Activated gamma-delta T cell (primary cell): ENCODE measurements at places on chromosomes 3 and 15.
A peak's percentile ranks its signal among the peaks of the same experiment; 100 is the strongest.

- DNase-seq = no peak
Observed at GRCh38 chr3:123076496-123077418, 9.9 kb downstream of the PDIA5 start.

DNA sequence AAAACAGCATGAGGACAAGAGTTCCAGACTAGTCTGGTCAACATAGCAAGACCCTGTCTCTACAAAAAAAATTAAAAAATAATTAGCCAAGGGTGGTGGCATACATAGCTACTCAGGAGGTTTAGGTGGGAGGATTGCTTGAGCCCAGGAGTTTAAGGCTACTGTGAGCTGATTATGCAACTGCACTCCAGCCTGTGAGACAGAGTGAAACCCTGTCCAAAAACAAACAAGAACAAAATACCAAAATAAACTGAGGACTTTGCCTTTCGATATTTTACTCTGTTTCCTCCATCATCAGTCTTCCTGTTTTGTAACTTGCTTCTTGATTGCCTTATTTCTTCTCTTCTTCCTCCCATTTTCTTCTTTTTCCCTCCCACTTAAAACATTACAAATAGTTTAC, 504.4 kb downstream of the ROBO1 start:
- DNase-seq = no peak

GRCh38 chr15:100765467-100766241, 114.0 kb upstream of the ALDH1A3 start:
- DNase-seq = no peak

DNA sequence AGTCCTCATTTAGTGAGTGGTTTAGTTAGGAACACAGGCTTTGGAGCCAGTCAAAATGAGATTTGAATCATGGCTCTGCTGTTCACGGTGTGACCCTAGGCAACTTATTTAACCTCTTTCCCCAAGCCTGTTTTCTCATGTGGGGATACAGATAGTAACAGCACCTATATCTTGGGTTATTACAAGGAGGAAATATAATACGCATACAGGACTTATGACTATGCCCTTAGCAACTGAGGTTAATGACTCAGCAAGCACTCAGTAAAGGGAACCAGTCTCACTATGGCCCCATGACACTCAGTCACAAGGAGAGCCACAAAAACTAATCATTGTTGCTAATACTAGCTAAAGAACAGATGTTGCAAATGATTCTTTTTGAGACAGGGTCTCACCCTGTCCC, 45.9 kb downstream of the SUMF1 start:
- no peak for DNase-seq

- no peak for DNase-seq
Observed at GRCh38 chr3:120708408-120708807, 26.4 kb upstream of the HGD start.

GRCh38 chr15:60074181-60074885, 70.2 kb downstream of the FOXB1 start:
- no peak for DNase-seq

GRCh38 chr15:45442507-45443135, 64.3 kb upstream of the GATM start:
- no peak for DNase-seq

GRCh38 chr3:169668957-169669741, 5.6 kb upstream of the MECOM start:
- peak; percentile 10 for DNase-seq

- no peak for DNase-seq
Observed at GRCh38 chr3:14680716-14681115, 5.8 kb downstream of the C3orf20 start.

GRCh38 chr3:153901991-153902390, 219.2 kb upstream of the ARHGEF26 start:
- DNase-seq = no peak

- DNase-seq = no peak
Observed at GRCh38 chr3:62318365-62318751, 55.0 kb downstream of the FEZF2 start.

- no peak for DNase-seq
Observed at GRCh38 chr3:109356442-109357155, 19.3 kb upstream of the DPPA4 start.

GRCh38 chr3:18575573-18575972, 150.4 kb upstream of the SATB1 start:
- DNase-seq = no peak

DNA sequence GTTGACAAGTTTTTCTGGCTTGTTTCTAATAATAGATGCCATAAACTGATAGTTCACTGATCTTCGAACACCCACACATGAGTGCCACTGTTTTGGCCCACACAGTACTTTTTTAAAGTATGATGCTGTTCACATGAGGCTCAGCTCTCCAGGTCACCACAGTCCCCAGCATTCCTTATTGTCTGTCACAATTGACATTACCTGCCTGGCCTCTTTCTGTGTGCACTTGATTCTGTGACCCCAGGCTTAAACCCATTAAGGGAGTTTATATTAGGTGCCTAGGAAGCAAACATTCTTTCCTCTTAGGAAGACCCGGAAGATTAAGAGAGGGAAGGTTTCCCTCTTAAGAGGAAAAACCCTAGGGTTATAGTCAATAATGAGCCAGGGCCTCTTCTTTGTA, 24.2 kb upstream of the LRRFIP2 start:
- no peak for DNase-seq

GRCh38 chr15:86756688-86757087, 677.0 kb downstream of the AGBL1 start:
- no peak for DNase-seq

DNA sequence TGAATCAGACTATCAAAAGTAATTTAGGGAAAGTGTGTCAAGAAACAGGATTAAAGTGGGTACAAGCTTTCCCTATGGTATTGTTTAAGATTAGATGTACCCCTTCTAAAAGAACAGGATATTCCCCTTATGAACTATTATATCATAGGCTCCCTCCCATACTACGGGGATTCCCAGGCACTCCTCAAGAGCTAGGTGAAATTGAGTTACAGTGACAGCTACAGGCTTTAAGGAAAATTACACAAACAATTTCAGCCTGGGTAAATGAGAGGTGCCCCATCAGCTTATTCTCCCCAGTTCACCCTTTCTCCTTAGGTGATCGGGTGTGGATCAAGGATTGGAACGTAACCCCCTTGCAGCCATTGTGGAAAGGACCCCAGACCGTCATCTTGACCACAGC, 240.8 kb upstream of the CNTN6 start:
- no peak for DNase-seq

DNA sequence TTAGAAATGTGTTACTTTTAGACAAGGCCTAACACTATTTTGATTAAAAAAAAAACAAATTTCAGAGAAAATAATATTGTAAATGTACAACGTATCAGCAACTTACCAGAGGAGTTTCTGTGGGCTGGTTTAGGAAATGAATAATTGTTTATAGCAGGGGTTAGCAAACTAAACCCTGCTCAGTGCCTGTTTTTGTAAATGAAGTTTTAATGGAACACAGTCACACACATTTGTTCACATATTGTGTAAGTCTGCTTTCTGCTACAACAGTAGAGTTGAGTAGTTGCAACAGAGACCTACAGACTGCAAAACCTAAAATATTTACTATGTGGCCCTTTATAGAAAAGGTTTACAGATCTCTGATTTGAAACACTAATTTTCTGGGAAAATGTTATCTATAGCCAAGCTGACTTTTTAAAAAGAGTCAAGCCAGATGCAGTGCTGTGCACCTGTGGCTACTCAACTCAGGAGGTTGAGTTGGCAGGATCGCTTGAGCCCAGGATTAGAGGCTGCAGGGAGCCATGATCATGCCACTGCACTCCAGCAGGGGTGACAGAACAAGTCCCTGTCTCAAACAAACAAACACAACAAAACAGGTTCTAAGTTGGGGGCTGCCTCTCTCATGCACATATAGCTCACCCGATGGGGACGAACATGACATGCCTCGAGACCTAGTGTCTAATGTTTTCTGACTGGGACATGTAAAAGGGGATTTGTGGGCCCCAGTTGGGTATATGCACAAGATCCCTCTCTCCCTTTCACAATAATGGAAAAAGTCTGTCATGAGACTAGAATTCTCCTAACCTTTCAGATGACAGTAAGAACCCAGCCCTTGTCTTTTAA, 182.5 kb downstream of the TNIK start:
- DNase-seq = no peak

- no peak for DNase-seq
Observed at GRCh38 chr3:16309558-16309957, 44.5 kb downstream of the OXNAD1 start.

DNA sequence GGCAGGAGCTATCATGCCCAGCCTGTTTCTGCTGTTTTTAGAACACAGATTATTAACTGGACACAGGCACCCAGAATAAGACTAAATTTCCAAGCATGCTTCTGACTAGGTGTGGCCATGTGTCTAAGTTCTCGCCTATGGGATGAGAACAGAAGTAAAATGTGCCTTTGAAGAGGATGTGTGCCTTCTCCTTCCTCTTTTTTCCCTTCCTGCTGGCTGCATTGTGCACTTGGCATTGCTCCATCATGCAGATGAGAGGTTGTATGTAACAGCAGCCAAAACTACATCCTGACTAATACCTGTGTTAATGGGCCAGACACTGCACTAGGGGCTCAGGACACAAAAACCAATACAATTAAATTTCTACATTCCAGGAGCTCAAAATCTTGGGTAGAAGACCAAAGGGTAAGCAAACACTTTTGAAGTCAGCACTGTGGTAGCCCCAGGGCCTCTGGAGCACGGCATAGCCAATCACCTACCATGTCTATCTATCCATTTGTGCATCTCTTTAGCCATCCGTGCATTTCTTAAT, 40.9 kb upstream of the RNU6-1 start:
- no peak for DNase-seq

- DNase-seq = no peak
Observed at GRCh38 chr3:2869905-2870304, 240.3 kb downstream of the IL5RA start.

GRCh38 chr3:72960812-72961518, 35.6 kb upstream of the PPP4R2 start:
- DNase-seq = no peak

GRCh38 chr3:54964081-54964480, 36.2 kb upstream of the LRTM1 start:
- DNase-seq = no peak

DNA sequence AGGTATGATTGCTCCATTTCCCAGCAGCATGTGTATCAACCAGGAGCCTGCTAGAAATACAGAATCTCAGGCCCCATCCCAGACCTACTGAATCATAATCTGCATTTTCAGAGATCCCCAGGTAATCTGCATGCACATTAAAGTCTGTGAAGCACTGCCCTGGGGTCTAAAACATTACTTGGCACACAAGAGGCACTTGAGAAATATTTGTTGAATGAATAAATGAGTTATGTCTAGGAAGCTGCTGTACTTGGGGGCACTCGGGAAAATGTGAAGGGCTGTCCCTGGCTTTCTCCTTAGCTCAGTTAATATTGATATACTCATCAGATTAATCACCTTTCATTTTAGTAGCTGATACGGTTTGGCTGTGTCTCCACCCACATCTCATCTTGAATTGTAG, 184.4 kb downstream of the RORA start:
- no peak for DNase-seq

DNA sequence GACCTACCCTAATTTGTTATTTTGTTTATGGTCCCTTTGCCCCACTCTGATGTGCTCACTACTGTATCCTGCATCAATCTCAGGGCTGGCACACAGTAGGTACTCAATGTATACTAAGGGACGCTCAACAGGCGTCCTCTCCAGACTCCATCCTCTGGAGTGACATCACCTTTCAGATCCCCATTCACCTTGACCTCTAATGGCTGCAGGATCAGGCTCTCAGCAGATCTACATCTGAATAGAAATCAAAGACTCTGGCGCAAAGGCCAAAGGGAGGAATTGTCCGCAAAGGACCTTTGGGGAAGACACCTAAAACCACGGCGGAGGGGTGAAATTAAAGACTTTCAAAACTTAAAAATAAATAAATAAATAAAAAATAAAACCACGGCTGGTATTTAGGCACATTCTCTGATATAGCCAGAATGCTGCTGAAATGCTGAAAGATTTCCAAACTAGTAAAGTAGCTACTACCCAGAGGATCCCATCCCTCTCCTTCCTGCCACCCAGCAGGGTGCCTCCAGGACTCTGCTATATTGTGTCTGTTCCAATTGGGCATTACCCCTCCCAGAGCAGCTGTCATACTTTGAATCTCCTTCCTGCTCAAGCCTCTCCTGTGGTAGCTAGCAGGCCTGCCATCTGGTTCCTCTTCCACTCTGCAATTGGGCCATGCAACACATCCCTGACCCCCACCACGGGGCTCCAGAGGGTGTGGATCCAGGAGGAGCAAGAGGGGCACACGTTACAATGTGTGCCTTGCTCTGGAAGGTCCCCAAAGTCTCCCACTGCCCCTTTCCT, 6.1 kb downstream of the SHF start:
- DNase-seq = no peak

DNA sequence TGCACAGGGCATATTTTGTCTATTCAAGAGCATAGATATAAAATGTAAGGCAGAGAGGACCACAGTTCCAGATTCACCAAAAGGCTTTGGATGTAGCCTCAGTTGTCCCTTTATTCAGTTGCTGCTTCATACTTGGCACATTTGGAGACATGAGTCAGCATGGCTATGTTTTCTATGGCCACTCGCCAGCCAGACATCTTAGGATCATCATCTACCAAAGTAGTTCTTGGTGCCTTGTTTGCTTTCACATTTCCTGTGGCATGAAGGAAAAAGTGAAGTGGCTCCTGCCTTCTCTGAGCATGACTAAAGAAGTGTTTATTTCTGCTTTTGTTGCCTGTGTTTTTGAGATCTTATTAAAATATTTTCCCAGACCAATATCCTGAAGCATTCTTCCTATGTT, 7.2 kb downstream of the SUSD5 start:
- DNase-seq = no peak

GRCh38 chr3:174547801-174548435, 311.2 kb upstream of the NAALADL2 start:
- DNase-seq = no peak

GRCh38 chr15:29789871-29790270, 32.4 kb downstream of the TJP1 start:
- DNase-seq = no peak

GRCh38 chr3:166390303-166390702, 553.1 kb upstream of the BCHE start:
- no peak for DNase-seq

DNA sequence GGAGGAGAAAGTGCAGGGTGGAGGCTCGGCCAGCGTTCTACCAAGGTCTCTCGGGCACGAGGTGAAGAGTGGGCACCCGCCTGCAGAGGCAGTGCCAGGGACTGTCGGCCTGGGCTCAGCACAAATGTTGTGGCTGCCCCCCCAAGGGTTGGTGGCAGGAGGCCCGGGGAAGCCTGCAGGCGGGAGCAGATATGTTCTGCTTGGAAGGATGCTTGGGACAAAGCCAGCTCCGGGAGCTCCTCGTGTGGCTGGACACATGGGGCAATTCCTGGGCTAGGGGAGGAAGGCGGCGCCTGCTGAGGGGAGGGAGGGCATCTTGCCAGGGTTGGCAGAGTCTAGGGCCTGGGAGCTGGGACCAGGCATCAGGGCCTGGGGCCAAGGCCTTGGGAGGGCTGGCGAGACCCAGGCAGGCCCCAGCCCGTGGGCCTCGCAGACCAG, 30.4 kb upstream of the FBLN2 start:
- DNase-seq = no peak

GRCh38 chr15:25224396-25224795, 214.4 kb downstream of the UBE3A start:
- no peak for DNase-seq

GRCh38 chr3:58897646-58898045, 152.2 kb downstream of the CFAP20DC start:
- DNase-seq = no peak
